ENCODE measurements at places on chromosomes 1 and 21.
A peak's percentile ranks its signal among the peaks of the same experiment; 100 is the strongest.

DNA sequence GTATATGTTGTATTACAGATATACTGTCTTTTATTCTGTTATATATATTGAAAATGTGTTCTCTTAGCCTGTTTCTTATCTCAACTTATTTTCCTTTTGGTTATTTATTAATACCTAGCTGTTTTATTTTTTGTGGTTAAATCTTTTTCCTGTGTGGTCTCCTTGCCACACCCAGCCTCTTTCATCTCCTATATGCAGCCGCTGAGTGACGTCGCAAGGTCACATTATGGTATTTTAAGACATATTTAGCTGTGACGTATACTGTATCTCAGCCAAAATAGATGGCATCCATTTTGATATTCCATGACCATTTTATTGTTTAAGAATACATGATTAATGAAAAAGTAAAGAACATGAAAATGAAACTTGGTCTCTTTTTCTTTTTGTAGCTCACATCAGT is 29.1 kb downstream of the CENPF start:
- DNase-seq, result no peak

- peak; percentile 78 for DNase-seq
These were observed 449 bp upstream of the RCAN3 start for GRCh38 chr1:24502065-24502708.

DNA sequence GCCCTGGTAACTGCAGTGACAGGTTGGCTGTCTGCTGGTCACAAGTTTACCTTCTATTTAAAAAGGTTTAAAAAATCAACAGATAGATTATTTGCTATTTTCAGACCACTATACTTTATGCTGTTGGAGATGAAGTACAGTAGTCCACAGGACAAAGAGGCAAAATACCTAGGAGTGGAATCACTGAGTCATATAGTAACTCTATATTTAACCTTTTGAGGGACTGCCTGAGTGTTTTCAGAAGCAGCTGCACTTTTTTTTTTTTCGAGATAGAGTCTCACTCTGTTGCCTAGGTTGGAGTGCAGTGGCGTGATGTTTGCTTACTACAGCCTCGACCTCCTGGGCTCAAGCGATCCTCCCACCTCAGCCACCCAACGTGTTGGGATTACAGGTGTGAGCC is 11.7 kb downstream of the CNIH4 start:
- no peak for DNase-seq

DNA sequence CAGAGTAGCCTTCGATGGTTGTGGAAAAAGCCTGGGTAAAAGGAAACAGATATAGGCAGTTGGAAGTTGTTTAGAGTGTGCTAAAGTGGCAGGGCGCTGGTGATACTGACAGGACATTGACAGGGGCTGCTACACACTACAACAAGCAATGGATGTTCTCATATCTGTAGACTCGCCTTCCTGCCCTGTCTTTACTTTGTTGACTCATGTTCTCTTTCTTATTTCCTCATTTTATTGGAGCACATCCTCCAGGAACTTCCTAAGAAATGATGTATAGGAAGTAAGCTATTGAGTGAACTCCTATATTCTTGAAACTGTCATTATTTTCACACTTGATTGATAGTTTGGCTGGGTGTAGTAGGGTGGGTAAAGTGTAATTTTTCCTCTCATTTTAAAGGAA is 51.0 kb downstream of the C4BPA start:
- no peak for DNase-seq

DNA sequence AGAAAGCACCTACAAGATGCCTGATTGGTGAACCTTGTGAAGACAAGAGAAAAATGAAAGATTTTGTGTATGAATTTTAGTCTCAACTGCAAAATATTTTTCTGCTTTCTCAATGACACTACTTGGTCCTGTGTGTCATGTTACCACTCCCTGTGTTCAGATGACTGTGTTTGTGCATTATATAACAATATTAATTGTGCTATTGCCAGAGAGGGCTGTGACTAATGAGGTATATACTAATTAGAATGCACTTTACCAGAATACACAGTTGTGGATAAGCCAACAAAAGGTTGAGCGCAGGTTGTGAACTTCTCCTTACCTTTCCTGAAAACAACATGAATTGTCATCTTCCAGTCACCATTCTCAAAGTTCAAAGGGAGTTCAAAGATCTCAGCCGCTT is 17.3 kb upstream of the FMO2 start:
- DNase-seq, result no peak

DNA sequence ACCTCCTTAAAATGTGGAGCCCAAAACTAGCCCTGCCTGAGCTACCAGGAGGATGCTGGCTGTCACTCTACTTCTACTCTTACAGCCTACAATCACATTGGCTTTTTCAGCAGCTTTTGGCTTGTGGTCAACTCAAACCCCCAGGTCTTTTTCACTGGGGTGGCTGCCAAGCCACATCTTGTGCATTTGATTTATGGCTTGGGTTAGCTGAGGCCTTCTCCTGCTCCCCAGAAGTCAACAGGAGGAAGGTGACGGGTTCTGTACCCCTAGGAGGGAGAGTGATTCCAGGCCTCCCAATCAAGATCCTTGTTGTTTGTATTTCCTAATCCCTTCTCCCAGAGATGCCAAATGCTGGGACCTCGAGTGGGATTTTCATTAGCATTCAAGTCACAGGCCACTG is 124.3 kb downstream of the LACTBL1 start:
- no peak for DNase-seq

- DNase-seq, result no peak
These were observed 9.4 kb downstream of the OXCT2 start for GRCh38 chr1:39761557-39762260.

DNA sequence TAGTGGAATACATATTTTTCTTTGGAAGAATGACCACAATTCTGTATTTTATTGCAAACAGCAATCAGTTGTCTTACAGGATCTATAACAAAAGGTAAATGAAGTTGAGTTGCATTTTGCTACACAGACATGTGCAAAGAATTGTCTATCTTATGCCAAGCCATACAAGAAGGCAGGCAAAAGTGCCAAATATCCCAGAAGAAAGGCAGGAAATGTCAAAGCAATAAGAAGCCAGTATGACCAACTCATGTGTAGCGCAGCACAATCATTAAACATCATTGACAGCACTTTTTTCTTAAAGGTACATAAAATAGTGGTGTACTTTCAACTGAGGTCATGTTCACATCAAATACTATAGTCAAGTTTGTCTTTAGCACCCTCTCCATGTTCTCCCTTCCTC is 42.7 kb downstream of the NIBAN1 start:
- no peak for DNase-seq

GRCh38 chr1:179545321-179545720 is 30.4 kb downstream of the NPHS2 start:
- DNase-seq, result no peak

DNA sequence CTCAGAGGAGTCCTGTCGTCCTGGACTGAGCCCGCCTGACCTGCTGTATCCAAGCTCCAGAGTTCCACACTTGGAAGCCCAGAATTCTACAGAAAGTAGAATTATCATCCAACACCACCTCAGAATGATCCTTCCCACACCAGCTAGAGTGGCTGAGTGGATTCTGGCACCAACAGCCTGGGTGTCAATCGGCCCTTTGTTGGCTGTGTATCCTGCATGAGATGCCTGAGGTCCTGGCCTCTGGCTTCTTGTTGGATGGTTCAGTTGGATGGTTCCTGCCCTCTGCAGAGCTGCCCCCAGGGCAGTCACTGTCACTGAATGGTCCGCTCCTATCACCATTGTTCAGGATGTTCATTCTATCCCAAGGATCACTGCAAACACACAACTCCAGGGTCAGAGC is 49.8 kb downstream of the PGBD5 start:
- DNase-seq, result no peak

DNA sequence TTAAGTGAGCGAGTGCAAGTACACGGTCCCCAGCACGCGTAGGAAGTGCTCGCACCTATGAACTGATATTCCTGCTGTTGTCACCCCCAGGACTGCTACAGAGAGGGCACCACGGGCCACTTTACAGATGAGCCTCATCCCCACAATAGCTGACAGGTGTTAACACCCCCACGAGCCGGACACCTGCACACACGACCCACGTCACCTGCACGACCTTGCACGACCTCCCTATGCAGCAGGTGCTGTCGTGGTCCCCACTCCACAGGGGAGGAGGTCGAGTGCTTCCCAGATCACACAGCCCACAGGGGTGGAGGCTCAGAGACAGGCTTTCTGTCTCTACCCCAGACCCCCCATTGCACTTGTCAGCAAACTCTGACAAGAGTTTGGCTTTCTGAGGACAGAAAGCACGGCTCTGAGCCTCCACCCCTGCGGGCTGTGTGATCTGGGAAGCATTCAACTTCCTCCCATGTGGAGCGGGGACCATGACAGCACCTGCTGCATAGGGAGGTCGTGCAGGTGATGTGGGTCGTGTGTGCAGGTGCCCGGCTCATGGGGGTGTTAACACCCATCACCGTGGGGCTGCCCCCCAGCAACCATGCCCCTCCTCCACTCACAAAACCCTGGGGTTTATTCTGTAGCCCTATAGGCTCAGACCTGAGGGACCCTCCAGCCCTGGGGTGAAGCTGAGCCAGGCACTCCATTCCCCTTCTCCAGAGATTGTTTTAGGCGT is 80.8 kb downstream of the MATN1 start:
- DNase-seq, result peak; percentile 28

GRCh38 chr1:163013826-163014600 is 55.1 kb upstream of the RGS4 start:
- DNase-seq, result no peak

GRCh38 chr1:72137656-72138055 is 144.7 kb downstream of the NEGR1 start:
- no peak for DNase-seq

- DNase-seq, result no peak
These were observed 1214.9 kb downstream of the PLA2G4A start for GRCh38 chr1:188043536-188044245.

- DNase-seq, result no peak
These were observed 56.7 kb downstream of the SLC44A5 start for GRCh38 chr1:75554181-75554580.

DNA sequence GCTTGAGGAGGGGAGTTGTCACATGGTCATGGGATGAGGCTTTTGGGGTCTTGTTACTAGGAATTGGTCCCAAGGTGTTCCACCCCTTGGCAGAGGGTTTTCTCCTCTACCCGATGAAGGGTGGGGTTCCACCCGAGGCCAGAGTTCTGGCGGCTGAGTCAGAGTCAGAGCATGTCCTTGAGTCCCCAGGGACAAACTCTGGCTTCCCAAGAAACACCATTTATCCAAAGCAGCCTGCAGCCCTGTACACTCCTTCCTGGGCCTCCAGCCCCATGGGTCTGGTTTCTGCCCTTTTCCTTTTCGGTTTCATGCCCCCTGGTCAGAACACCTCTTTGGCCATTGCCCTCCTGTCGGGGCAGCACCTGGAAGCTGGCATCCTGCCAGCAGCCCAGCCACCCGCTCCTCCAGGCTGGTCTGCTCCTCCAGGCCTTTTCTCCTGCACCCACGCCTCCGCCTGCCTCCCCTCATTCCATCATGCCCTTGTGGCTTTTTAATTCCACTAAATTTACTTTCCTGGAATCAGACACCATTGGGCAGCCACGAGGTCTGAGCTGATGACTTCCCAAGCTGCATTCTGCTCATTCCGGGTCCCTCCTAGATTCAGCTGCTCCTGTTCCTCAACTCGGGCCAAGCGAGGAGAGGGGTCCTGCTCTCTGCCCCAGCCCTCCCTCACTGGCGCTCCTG is 301.7 kb upstream of the VAMP3 start:
- no peak for DNase-seq

- no peak for DNase-seq
These were observed 16.5 kb downstream of the MIA3 start for GRCh38 chr1:222634180-222635013.

DNA sequence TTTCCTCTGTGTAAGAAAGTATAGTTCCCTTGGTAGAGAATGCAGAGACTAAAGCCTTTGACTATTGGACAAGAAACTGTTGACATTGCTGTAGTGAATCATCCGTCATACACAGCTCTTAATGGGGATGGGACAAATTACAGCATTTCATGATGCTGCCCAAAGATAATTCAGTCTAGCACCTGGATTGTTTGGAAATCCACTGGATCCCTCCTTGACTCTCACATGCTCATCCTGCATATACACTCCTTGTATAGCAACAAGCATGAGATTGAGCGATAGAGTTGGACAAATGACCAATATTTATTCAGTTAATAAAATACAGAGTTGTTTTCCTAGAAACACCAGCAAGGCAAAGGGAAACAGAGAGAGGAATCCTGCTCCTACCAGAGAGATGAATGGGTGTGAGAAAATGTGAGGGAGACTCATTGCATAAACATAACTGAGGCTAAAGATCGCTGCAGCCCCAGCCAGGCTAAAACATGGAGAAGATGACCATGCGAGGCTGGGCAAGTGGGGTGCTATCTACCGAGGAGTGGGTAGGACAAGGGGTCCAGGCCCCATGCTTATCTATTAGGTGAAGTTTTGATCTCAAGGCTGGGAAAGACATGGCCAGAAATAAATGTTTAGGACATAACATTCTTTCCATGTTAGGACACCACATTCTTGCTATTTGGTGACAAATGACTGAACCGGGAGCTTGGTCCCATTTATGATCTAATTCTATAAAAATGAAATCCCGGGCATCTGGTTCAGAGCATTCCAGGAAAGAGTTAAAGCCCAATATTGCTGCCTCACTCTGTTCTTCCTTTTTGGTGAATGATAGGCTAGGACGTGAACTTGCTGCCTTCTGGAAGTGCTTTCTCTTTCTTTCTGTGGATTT is 153.2 kb downstream of the TGFB2 start:
- DNase-seq, result no peak

GRCh38 chr1:28508435-28508754 is 2.6 kb downstream of the RCC1 start:
- DNase-seq, result no peak

DNA sequence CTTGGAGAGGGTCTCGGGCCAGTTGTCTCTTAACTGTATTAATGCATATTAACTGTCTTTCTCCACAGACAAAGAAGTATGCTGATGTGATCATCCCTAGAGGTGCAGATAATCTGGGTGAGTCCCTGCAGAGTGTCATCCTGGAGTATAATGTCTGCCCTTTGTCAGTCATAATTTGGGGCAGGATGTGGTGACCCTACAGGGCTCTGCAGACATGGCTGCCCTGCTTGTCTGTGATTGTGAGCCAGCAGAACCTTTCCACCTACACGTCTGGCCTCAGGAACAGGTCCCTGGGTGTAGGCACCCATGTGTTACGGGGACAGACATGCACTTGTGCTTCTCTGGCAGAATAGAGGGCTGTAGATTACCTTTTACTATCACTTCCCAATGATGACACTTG is 78.4 kb downstream of the UCK2 start:
- DNase-seq, result no peak

GRCh38 chr1:92851729-92852128 is 19.9 kb downstream of the RPL5 start:
- no peak for DNase-seq

DNA sequence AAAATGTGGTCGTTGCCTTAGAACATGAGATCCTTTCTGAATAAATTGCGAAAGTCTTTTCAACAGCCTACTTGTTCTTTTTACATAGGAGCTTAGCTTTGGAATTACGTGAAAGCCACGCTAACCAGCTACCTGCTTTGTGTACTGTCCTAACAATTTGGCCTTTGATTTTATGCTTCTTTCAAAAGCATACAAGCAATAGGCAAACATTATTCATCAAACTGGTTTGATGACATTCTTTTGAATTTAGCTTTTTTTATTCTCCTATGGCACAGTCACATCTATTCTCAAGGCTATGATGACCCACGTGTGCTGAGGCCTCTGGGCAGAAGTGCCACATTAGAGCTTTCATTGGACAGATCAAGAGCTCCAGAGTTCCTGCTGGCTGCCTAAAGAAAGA is 178.0 kb upstream of the DPT start:
- DNase-seq, result no peak

- DNase-seq, result no peak
These were observed 12.1 kb upstream of the CDK11B start for GRCh38 chr1:1670866-1671265.
